Activated CD4-positive, alpha-beta memory T cell treated with anti-CD3 and anti-CD28 coated beads, Interleukin-2, amount 10 ng/mL, durations not matched to agents 7 days and 5 days (primary cell): ENCODE measurements at places on chromosomes 16 and 17. TPM values are rescaled to one million over a fixed set of nuclear protein-coding genes. Genes with fewer than 3 reads are reported as not detected.

CFAP97D1 gene
- total RNA-seq = not detected

NPIPB12 gene
- 40.8 TPM for total RNA-seq

TAC4 gene
- not detected for total RNA-seq

EVI2B gene
- 109 TPM for total RNA-seq

SBK1 gene
- total RNA-seq = 9.8 TPM

ABHD15 gene
- 19.3 TPM for total RNA-seq

HYDIN gene
- not detected for total RNA-seq

MON1B gene
- total RNA-seq = 75.4 TPM

IGF2BP1 gene
- not detected for total RNA-seq

KRT31 gene
- total RNA-seq = not detected

CHRNE gene
- total RNA-seq = 0.33 TPM
